ENCODE measurements at places on chromosomes 2 and 18.
A peak's percentile ranks its signal among the peaks of the same experiment; 100 is the strongest.

- no peak for DNase-seq
Observed at GRCh38 chr2:100404411-100404810, 13.1 kb downstream of the CHST10 start.

GRCh38 chr2:120246546-120247300, 5.9 kb upstream of the RALB start:
- DNase-seq, result no peak

DNA sequence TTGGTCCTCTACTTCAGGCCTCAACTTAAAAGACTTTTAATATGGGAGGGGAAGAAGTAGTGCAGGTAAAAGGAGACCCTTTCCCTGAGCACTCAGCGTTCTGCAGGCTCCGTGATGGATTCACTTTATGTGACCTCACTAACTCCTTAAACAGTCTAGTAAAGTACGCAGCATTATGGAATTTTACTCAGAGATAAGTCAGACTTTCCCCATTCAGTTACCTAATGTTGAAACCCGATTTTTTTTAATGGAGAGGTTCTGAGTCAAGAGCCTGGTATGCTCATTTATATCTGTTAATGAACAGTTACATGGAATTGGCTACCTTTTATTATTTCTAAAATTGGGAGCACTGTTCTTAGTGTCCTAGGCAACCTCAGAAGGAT, 34.1 kb downstream of the RASGRP3 start:
- DNase-seq, result no peak

DNA sequence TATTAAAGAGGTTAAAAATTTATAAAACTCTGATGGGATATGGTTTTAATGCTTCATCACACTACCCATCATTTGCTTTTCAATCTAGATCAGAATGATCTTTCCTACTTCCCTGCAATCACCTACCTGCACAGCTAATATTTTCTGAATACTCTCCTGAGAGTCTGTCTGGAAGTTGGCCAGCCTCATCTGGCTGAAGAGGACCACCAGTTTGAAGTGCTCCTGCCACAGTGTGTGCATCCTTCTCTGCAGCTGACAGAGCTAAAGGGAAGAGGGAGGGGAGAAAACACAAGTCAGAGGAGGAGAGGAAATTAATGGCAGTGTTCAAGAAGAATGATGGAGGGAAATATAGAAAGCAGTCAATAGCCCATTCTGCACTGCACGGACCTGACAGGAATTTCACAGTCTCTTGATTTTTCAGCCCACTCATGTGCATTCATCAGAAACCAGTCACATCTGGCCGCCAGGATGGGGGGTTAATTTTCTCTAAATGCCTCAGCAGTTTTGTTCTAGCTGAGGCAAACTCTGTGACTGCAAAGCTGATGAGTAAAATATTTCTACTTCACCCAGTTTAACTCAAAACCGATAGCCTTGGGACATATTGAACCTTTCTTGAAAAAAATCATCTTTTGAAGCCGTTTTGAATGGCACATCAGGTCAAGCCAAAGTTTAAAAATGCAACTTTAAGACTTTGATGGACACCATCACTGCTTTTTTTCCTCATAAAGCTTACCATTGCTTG, 201.8 kb upstream of the KLHL14 start:
- no peak for DNase-seq

- peak; percentile 66 for DNase-seq
Observed at GRCh38 chr2:23690421-23691105, 236.4 kb downstream of the ATAD2B start.

GRCh38 chr2:26843041-26843440, 4.9 kb upstream of the DPYSL5 start:
- DNase-seq, result no peak

DNA sequence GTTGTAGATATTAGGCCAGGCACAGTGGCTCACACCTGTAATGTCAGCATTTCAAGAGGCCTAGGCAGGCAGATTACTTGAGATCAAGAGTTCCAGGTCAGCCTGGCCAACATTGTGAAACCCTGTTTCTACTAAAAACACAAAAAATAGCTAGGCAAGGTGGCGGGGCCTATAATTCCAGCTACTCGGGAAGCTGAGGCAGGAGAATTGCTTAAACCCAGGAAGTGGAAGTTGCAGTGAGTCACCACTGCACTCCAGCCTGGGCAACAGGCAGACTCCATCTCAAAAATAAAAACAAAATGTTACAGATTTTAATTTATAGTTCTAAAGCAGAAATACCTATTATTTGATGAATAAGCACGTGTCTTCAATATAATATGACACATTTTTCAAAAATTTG, 65.6 kb upstream of the UBXN4 start:
- no peak for DNase-seq

- peak; percentile 68 for DNase-seq
Observed at GRCh38 chr2:54708584-54709335, 14.7 kb upstream of the EML6 start.

DNA sequence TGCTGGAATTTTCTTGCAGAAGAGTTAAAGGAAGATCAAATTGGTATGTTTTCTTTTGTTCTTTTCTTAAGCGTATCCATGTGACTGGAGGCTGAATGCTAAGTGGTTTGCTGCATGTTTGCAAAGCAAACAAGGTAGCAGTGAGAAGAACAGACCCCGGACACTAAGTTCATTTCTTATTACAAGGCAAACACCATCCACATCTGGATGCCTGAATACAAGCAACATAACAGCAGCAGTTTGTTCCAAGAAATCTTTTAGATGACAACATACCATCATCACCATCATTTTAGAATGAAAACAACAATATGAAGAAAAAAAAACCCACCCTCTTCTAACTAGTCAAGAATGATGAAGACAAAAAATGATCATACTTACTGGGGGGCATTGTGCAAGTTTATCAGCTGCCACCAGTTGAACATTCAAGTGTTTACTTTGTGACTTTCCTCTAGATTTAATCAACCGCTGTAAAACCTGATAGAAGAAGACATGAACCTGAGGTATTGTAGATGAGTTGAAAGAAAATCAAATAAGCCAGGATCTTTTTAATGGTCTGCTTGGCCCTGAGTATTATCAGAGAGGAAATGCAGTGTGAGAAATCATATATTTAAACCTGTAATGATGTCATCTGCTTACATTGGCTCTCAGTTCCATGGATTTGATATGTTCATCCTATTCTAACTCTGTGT, 25.0 kb upstream of the ARL5A start:
- DNase-seq, result no peak

- DNase-seq, result no peak
Observed at GRCh38 chr2:123746006-123746405, 279.1 kb upstream of the CNTNAP5 start.

DNA sequence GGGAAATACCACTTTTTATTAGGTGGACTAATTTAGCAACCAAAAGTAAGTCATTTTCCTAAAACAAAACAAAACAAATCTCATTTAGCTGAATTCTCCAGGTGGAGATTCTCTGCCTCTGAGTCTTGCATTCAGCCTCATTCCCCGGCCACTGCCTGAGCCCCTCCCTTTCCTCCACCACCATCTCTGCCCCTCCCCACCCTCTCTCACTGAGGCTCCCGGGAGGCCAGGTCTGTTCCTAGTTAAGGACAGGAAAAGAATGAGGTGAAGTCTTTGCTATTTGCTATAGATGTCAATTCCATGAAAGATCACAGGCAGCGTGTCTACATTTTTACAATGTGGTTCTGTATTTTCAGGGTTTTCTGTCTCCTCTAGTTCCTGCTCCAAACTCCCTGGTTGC, 83.0 kb upstream of the SOX11 start:
- no peak for DNase-seq

GRCh38 chr2:202014318-202014717, 19.3 kb upstream of the FZD7 start:
- no peak for DNase-seq

- no peak for DNase-seq
Observed at GRCh38 chr2:24334245-24334633, 26.1 kb downstream of the ITSN2 start.

DNA sequence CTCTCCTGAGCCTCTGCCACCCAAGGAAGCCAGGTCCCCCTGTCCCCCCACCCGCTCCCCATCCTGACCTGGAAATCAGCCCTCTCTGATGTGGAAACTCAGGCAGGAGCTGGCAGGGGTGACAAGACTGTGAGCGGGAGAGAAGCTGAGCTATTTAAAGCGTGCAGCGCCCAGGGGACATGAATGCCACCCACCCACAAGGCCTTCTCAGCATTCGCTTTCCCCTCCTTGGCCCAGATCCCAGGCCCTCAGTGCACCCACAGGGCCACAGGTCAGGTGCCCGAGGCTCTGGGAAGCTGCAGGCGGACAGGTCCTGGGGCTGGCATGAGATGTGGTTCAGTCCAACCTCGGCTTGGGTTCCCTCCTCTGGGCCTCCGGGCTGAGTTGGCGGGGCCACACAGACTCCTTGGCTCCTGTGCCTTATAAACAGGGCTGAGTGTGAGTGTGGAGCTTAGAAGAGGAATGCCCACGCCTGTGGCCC, 168.3 kb downstream of the SMAD7 start:
- DNase-seq, result peak; percentile 81

GRCh38 chr2:170932166-170932565, 3.1 kb downstream of the GORASP2 start:
- no peak for DNase-seq

DNA sequence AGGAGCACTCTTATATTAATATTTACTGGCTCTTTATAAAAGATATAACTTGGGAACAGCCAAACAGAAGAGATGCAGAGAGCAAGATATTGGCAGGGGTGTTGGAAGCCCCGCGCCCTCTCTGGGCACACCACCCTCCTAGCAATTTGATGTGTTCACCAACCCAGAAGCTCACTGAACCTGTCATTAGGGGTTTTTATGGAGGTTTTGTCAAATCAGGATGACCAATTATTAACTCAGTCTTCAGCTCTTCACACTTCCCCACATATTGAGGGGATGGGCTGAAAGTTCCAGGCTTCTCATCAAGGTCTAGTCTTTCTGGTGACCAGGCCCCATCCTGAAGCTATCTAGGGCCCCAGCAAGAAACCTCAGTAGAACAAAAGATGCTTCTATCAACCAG, 10.9 kb upstream of the INO80D start:
- no peak for DNase-seq

- DNase-seq, result no peak
Observed at GRCh38 chr2:60485550-60485949, 67.9 kb downstream of the BCL11A start.

DNA sequence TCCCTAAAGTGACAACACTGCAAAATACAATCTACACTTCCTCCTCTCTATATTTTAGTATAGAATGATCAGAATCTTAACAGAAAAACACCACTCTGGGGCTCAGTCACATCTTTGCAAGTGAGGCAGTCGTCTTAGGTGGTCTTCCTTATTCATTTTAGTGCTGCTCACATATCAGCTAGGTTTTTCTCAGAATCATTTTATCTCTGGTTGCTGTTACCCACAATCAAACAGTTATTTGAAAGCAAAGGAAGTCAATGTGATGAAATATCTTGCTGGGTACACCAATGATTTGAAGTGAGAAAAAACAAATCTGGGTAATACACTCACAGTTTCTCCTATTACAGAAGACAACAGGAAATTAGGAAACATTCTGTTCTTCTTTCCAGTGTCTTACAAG, 275.2 kb downstream of the DSEL start:
- no peak for DNase-seq

GRCh38 chr2:133421516-133422324, 146.5 kb downstream of the NCKAP5 start:
- peak; percentile 41 for DNase-seq

- DNase-seq, result peak; percentile 59
Observed at GRCh38 chr2:28395334-28396061, 2.8 kb downstream of the FOSL2 start.

GRCh38 chr2:238979636-238980035, 131.8 kb downstream of the TWIST2 start:
- no peak for DNase-seq

DNA sequence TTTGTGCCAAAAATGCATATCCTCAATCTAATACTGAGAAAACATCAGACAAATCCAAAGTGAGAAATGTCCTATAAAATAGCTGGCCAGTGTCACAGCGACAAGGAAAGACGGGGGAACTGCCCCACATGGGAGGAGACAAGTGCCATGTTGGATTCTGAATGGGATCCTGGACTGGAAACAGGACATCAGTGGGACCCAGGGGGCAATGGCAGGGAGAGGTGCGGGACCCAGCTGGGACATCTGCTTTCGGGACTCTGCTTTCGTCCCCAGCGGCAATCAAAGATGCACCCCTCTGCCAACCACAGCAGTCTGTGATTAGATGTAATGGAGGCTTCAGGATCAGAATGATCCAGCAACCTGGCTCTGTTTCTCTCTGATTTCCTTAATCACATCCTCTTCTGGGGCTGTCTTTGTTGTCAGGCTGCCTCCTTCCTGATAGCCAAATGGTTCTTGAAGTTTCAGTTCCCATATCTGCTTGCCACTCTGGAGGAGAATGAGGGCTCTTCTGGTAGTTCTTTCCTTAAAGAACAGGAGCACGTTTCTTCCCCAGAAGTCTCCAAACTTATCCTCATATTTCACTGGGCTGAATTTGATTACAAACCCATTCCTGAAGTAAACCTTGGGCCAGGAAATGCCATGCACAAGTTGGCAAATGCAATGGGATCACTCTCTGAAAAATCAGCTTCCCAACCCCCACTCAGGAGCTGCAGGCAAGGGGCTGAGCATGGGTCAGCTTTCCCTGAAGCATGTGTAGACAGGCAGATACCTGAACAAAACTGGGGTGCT, 13.6 kb upstream of the PROC start:
- no peak for DNase-seq

DNA sequence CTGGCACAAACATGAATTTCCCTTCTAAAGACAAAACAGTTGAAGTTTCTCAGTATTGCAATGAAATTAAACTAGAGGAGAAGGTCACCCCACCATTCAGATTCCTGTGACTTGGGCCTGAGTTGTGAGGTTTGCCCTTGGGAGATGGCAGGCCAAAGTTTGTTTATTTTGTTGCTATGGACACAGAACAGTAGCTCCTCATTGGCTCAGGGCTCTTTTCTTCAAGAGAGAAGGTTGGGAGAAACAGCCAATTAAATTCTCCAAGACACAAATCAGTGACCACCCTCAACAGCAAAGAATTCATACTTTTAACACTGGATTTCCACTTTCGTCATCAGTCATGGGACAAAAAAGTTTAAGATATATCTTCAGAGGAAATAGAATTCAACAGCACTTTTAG, at the start of gene FLACC1:
Gene FLACC1 (minus strand): TSS at position 125 of the 400 bp plus-strand sequence. CDS start 5,941 bp downstream, outside the sequence.
- DNase-seq, result no peak

DNA sequence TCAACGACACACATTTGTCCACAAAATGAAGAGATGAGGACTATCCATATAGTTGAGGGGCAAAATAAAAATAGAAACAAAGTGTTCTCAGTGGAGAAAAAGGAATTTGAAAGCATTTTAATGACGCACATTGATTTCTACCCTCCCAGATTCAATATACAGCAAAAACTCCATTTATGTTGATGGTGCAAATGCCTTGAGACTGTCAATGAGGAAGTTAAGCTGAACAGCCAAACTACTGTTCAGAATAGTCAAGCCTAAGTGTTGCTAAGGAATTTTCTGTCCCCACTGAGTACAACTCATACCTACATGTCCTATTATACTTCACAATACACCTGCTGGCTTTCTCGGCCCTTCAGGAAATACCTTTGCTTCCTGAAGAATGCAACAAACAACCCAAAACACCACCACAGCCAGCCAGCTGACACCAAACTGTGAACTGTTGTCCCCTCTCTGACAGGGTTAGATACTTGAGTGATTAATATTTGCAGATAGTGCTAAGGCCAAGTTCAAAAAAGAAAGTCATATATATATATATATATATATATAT, 27.8 kb upstream of the DARS1 start:
- DNase-seq, result no peak

Measured in left ventricle myocardium superior (tissue), 1 donor.